CD4-positive, alpha-beta T cell treated with Interleukin-6 at 100 ng/mL for 8 hours (primary cell): ENCODE measurements at places on chromosomes 7 and 10.

GRCh38 chr7:37089972-37090371, 358.7 kb downstream of the ELMO1 start:
- no peak for DNase-seq

GRCh38 chr10:1977461-1977860, 240.1 kb upstream of the ADARB2 start:
- no peak for DNase-seq

GRCh38 chr10:33913194-33913593, 578.7 kb upstream of the NRP1 start:
- no peak for DNase-seq

DNA sequence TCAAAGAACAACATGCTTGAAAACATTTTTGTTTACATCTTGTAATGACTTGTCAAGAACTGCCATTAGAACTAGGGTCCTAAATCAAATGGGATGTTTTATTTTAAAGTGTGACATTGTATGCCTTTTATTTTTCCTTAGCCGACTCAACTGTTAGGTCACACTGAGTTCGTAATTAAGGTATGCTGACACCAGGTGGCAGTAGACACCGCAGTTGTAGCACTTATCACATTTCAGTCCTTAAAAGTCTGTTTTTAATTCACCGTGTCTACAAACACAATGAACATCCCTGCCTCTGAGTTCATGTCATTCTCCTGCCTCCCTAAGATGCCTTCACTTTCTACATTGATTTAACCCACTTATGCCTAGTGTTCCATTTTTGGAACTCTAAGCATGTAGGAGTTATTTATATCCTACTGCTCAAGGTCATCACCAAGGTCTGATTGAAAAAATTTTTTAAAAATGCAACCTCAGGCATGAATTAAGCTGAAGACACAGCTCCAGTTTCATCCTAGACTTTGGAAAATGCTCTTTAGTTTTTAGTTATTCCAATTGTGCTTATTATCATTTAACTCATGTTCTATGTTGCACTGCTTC, 186.1 kb downstream of the BMPER start:
- DNase-seq = no peak

DNA sequence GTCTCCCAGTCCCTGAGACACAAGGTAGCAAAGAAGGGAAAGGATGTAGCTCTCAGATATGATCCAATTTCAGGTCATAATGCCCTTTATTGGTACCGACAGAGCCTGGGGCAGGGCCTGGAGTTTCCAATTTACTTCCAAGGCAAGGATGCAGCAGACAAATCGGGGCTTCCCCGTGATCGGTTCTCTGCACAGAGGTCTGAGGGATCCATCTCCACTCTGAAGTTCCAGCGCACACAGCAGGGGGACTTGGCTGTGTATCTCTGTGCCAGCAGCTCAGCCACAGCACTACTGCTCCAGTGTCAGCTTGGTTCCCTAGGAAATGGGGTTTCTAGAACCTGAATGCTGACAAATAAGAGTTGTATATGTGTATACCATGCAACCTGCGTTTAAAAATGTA, 74.6 kb upstream of the PRSS58 start:
- no peak for DNase-seq

DNA sequence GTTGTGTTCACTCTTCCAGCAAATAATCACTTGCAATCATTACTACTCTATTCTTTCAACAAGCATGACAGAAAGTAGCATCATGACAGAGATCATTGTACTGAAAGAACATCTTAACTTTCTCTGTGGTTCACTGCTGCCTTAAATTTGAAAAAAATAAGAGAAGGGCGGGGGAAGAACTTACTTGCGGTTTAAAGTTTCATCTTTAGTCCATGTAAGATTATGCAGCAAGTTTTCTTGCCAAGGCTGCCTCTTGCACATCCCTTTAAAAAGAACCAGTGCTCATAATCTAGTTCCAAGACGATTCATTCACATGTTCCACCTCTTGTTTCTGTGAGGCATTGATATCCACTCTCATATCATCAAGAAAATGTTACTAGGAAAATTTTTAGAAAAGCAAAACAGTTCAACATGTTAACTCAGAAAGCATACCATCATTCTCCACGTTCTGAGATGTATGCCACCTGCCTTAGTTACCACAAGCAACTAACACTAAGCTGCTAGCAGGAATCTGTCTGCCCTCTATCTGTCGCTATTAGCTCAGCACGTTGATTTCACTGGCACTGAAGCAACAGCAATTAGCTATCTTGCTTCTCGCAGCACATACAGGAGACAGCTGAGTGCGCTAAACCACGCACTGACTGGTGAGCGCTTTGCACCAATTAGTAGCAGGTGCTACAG, at the start of gene PCDH15:
Gene PCDH15, minus strand, starts transcription at position 491 of the 681 bp plus-strand sequence. CDS start 136,969 bp downstream, outside the sequence.
- no peak for DNase-seq

GRCh38 chr7:105096306-105096705, 82.3 kb downstream of the KMT2E start:
- DNase-seq = no peak

DNA sequence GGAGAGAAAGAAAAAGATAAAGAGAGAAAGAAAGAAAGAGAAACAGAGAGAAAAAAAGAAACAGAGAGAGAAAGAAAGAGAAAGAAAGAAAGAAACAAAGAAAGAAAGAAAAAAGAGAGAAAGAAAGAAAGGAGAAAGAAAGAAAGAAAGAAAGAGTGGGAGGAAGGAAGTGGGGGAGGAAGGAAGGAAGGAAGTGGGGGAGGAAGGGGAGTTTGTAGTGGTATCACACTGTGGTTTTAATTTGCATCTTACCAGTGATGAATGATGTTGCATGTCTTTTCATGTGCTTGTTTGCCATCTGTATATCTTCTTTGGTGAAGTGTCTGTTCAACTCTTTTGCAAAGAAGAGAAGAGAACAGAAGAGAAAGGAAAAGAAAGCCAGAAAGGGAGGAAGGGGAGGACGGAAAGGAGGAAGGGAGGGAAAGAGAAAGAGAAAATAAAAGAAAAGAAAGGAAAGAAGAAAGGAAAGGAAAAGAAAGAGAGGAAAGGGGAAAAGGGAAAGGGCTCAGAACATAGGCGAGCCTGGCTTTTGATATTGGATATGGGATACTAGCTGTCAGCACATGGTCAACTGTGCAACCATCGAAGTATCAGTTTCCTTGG, 79.2 kb upstream of the FRMD4A start:
- no peak for DNase-seq

GRCh38 chr10:20809631-20810030, 87.5 kb downstream of the NEBL start:
- DNase-seq = no peak

DNA sequence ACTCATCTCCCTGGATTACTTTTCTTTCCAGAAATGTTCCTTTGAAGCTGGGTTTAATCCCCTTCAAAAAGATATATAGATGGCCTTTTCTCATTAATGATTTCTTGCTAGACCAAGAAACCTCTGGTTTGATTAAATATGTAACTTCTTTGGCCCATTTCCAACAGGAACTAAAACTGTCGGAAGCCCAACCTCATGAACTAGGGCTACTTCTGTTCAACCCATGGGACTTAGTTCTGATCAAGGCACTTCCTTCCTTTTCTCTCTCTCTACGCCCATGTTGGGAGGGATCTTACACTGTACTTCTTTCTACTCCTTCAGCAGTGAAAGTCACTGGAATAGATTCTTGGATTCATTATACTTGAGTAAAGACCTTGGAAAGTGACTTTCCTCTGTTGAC, 83.6 kb downstream of the TMEM106B start:
- DNase-seq = no peak

GRCh38 chr7:149397470-149398043, 63.3 kb downstream of the ZNF777 start:
- no peak for DNase-seq

GRCh38 chr7:95609277-95609971, 13.1 kb upstream of the PDK4 start:
- DNase-seq = no peak

DNA sequence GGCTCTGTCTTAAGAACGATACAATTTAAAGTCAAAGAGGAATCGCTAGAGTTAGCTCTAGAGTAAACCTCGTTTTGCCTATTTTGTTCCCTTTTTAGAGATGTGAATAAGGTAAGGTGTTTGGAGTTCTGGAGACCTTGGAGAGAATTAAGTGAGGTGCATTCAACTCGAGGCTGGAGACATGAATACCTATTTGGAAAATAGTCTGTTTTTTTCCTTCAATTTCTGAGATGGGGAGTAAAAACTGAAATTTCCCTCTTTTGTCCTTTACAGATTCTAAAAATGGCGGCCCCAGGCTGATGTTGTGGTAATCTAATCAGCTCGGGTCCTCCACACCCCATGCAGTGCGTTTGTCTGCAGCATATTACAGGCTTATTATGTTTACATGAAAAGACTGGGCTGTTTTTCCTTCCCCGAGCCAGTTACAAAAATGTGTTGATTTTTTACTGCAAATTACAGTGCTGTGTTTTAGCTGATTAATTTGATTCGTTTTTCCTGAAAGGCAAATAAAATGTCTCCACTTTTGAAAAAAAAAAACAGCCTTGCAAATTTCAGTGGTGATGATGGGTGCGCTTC, 1.5 kb downstream of the KMT2E start:
- peak; percentile 45 for DNase-seq

GRCh38 chr7:155921804-155922066, 109.5 kb upstream of the SHH start:
- no peak for DNase-seq

GRCh38 chr10:37854626-37855025, 2.8 kb downstream of the ZNF248 start:
- no peak for DNase-seq

GRCh38 chr7:101781439-101781838, 36.0 kb upstream of the CUX1 start:
- no peak for DNase-seq

DNA sequence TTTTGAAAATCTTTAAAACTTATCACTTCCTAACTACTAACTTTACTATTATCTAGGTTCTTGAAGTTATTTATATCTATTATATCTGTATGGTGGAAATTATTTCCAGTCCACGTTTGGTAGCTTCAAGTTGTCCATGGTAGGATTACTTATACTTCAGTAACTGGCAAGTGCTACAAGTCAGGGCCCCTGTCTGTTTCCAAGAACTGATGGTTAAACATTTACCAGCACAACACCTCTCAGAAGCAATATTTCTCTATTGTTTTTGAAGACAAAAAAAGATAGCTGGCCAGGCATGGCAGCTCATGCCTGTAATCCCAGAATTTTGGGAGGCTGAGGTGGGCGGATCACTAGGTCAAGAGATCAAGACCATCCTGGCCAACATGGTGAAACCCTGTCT, 240.4 kb upstream of the RHOBTB1 start:
- no peak for DNase-seq

GRCh38 chr10:72385724-72386123, 31.0 kb upstream of the DNAJB12 start:
- DNase-seq = no peak

GRCh38 chr7:95264363-95264891, 59.9 kb downstream of the PON1 start:
- no peak for DNase-seq

GRCh38 chr7:154783281-154783909, 219.5 kb downstream of the PAXIP1 start:
- DNase-seq = no peak

DNA sequence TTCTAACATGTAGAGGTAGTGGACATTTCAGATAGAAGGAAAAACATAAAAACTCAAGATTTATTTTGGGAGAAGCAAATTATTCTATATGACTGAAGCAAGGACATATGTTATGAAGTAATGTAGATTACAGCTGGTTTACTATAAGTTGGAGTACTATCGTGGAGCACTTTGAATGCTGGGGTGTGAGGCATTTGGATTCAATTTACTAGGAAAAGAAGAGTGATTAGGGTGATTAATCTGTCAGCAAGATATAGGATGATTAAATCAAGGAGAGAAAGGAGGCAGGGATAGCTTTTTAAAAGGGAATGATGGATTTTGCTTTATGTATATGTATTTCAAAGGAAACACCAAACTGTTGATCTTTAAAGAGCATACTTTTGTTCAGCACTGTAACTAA, 318.4 kb upstream of the KAT6B start:
- DNase-seq = no peak

GRCh38 chr10:70915806-70916205, 27.4 kb upstream of the PCBD1 start:
- DNase-seq = no peak

- no peak for DNase-seq
These were observed 4.6 kb upstream of the C10orf95 start for GRCh38 chr10:102455893-102456471.

DNA sequence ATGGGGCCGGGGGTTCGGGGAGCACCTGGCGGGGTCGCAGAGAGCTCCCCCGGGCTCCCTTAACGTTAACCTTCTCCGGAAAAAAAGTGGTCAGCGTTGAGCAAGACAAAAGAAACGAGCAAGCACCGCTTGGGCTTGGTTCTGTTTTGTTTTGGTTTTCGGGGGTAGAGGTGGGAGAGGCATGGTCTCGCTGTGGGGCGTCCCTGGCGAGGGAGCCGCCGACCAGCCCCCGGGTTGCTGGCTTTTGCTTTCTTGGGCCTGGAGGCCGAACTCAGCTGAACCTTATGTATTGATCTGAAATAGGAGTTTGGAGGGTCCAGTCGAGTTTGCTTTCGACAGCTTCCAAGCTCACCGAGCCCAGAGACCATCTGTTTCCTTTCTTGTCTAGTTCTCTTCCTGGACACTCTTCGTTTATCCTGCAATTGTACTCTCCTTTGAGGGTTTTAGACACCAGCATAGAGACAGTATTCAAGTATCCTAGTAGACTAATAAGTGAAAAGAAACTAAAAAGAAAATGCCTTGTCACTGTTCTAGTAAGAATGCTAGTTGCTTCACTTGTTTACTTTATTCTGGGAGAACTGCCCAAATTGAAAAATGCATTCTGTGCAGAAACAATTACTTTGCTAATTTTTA, 980 bp downstream of the FHIP2A start:
- DNase-seq = peak; percentile 11

GRCh38 chr7:130884437-130885417, 150.7 kb upstream of the KLF14 start:
- DNase-seq = no peak
